ENCODE measurements at places on chromosomes 13 and 19.

DNA sequence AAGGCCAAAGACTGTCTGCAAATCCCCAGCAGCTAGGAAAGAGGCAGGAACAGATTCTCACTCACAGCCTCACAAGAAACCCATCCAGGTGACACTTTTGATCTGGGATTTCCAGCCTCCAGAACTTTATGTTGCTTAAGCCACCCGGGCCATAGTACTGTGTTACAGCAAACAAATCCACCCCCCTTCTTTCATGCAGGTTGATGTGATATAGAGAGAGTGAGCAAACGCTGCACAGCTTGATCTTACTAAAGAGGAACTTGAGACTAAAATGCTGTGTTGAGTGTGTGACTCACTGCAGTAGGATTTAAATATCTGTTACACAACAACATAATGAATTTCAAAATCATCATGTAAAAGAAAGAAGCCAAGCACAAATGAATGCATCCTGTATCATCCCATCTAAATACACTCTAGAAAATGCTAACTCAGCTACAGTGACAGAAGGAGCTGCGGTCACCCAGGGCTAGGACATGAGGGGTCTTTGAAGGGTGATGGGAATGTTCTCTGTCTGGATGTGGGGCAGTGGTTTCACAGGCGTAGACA, 32.2 kb downstream of the RCBTB2 start:
- no peak for DNase-seq

- no peak for DNase-seq
These were observed 2.7 kb upstream of the ZBTB7A start for GRCh38 chr19:4069331-4069959.

GRCh38 chr13:75870397-75870903, 234.3 kb downstream of the LMO7 start:
- no peak for DNase-seq

DNA sequence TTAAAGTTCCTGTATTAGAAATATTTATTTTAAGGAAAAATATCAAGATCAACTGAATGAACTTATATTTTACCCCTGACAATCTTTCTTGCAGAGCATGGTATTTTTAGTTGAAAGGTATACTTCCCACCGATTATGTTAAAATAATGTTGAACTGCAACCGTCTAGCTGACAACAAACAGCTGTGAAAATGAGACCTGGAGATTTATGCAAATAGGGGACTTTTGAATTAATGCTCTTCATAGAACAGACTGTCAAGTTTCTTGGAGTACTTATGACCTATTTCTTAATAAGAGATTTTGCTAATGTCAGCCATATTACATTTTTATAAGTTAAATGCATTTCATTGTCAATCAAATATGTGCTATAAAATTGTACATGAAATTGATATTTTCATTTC, 210.9 kb downstream of the NALCN start:
- no peak for DNase-seq

GRCh38 chr19:46493236-46494145, 2.2 kb downstream of the PNMA8B start:
- DNase-seq, result no peak

DNA sequence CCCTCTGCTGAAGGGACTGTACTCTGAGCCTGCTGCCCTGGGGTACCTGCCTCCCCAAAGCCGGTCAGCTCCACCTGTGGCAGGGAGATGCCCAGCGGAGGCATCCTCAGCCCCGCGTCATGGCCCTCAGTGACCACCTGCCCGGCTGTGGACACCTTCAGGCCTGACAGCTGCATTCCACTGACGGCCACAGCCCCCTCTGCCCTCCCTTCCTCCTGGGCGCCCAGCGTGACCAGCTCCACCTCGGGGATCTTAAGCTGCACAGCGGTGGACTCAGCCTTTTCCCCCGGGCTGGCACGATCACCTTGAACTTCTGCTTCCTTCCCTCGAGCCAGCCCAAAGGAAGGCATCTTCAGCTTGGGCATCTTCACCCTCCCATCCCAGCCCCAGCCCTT, 4.8 kb upstream of the HIPK4 start:
- DNase-seq, result no peak

GRCh38 chr19:5002143-5002542, 33.2 kb downstream of the KDM4B start:
- no peak for DNase-seq

GRCh38 chr13:49097374-49097773, 121.7 kb downstream of the FNDC3A start:
- DNase-seq, result no peak

- DNase-seq, result no peak
These were observed 16.1 kb upstream of the IRGC start for GRCh38 chr19:43699506-43700394.

- no peak for DNase-seq
These were observed 574.4 kb upstream of the SLC10A2 start for GRCh38 chr13:103640606-103641005.

DNA sequence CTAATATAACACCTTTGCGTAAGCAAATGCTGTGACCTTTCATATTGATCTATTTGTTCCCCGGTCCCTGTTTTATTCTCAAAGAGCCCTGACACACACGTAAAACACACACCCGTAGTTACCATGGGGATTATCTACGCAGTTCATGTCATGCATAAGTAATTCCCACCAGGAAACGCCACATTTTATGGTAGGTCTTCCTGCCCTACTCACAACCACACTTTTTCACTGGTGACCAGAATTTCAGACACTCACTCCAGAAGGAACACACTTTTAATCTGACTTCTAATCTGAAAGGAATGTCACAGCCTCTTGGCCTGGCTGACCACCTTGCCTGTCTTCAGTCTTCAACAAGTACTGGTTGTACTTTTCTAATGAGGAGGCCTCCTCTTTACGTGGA, 46.8 kb downstream of the SLC7A1 start:
- no peak for DNase-seq

DNA sequence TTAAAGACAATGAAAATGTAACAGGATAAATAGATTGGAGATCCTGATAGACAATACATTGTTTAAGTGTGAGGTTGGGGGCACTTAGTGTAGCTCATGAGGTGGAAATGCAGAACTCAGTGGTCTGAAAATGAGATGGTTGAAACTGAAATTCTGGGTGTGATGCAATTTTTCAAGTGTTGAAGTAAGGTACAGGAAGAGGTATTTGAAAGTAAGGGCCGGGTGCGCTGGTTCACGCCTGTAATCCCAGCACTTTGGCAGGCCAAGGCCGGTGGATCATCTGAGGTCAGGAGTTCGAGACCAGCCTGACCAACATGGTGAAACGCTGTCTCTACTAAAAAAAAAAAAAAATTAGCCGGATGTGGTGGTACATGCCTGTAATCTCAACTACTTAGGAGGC, 113.0 kb downstream of the UFM1 start:
- DNase-seq, result no peak

- DNase-seq, result no peak
These were observed 35.2 kb downstream of the C13orf46 start for GRCh38 chr13:113938716-113939115.

GRCh38 chr19:10946958-10947657, 13.7 kb upstream of the SMARCA4 start:
- DNase-seq, result no peak
